CD4-positive, alpha-beta T cell (primary cell): ENCODE measurements at places on chromosomes 13 and 19.

DNA sequence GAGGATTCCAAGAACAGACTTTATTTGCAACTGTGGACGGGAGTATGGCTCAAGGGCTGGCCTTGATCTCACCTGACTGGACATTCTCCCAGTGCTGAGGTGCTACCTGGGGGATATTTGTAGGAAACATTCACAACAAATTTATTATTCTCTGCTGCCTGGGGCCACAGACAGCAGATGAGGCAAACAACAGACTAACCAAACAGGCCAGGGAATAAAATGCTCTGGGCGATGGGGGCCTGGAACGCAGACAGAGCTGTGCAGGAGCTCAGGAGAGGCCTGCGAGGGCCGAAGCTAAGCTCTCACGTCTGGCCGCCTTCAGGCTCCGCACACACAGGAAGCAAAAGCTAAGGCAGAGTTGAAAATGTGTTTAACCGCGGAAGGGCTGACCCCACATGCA lies 7.8 kb downstream of the PLPP2 start:
- DNase-seq = no peak

- DNase-seq = no peak
Measured at GRCh38 chr13:44523146-44524015, 52.7 kb downstream of the TSC22D1 start.

DNA sequence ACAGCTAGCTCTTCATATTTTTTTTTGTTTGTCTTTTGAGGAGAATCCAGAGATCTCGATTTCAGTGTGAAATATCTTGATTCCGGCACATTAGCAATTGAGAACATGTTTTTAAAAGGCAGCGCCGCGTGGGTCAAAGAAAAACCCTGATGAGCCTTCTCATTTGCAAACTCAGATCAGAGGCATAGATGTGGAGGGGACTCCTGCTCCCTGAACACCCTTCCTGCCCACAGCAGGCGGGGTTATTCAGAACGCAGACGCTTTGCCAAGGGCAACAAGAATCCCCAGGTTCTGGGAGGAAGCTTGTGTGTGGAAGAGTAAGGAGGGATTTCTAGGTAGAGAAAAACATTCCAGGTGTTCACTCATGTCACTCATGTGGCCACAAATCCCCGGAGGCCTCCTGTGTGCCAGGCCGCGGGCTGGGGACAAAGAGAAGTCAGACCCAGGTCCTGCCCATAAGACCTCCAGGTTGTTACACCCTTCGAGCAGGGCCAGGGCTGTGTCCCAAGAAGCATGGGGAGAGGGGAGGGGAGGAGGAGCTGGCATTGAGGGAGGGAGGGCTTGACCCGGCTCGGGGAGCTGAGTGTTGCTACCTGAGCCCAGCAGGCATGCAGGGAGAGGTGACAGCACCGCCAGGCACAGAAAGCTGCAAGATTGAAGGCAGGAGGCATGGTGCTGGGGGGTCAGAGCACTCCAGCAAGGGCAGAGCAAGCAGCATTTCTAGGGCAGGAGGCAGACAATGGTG lies 15.9 kb upstream of the IGLON5 start:
- DNase-seq = no peak

- DNase-seq = no peak
Measured at GRCh38 chr13:110799246-110800236, 86.0 kb downstream of the ING1 start.

- DNase-seq = peak; percentile 6
Measured at GRCh38 chr19:57934820-57935665, at the start of gene ZNF418. ZNF418 (minus strand) TSS chr19:57935402; CDS start chr19:57933822, 1,580 bp downstream.

DNA sequence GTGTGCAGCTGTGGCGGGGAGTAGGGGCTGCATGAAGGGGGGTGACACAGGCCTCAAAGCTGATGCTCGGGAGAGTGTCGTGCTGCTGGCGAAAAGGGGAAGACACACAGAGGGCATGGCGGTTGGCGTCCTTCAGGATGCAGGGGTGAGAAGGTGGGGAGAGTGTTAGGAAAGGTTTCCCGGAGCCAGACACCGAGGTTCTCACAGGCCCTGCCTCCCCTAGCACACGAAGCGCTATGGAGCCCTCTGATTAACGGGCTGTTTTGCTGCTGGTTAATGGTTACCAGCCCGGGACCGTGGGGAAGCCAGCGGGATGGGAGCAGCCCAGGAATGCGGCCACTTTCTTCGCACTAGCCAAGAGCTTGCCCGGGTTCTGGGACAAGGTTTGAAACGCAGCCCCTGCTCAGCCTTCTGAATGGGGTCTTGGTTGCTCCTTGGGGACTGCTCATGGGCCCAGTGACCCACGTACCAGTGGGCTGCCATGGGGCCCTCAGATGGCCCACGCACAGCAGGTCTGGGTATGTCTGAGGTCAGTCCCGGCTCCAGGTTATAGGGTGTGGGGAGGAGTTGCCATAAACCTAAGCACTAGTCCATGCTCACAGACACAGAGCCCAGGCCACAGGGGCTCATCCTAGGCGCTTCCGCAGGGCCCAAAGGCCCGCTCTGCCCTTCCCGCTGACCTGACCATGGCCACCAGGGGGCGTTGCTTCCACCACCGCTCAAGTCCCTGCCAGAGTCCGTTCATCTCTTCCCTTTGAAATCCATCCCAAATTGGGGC lies 31.3 kb upstream of the ISYNA1 start:
- DNase-seq = peak; percentile 59

DNA sequence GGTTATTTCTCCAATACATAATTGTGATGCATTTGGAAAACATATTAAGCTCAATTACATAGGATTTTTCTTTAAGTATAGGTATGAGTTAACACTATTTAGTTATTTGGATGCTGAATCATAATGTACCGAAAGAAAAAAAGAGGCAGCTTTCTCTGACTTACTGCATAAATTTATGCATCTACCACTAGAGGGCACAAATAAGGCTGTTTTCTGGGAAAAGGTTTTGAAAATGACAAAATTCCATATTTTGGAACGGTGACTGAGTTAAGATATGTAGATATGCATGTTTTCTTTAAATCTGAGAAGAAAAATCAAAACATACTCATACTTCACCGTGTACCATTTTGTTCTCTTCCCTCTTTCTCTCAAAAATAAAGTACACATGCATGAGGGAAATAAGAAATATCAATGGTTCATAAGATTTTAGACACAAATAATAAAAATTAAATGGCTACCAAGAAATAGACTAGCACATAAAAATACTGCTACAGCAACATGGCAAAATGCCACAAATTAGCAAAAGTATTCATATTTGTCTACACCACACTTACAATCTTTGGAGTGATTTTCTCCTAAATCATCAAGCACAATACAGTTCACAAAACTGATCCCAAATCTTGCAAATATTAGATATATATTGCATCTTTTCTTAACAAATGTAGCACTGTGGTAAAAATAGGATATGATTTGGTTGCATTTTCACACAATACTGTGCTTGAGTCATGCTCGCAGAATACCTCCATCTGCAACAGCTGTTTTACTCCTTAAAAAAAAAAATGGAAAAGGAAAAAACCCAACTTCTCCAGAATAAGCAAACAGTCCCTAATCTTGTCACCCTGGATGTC lies 260.0 kb downstream of the FGF14 start:
- DNase-seq = no peak
